A549 treated with Hydrocortisone at 1 μM for 4 hours (cell line): ENCODE measurements at places on chromosomes 12 and 14. TPM values are rescaled to one million over a fixed set of nuclear protein-coding genes. Genes with fewer than 3 reads are reported as not detected.

DPY19L2 gene
- total RNA-seq = 1.5 to 2.8 TPM (median 1.9 TPM) in 5 replicates

KCNA5 gene
- total RNA-seq = not detected in 5 replicates

GPRC5D gene
- total RNA-seq = not detected in 5 replicates

KRT4 gene
- 2.6 to 3.6 TPM (median 3.0 TPM) in 5 replicates for total RNA-seq

SAMD4A gene
- total RNA-seq = 9.8 to 12.3 TPM (median 11.8 TPM) in 5 replicates

VRTN gene
- 0.03 TPM in 1 of 5 replicates, not detected in the others for total RNA-seq

TMEM106C gene
- total RNA-seq = 117 to 139 TPM (median 121 TPM) in 5 replicates

LHX5 gene
- total RNA-seq = 0.02 TPM in 1 of 5 replicates, not detected in the others

FGF6 gene
- not detected in 5 replicates for total RNA-seq

BDKRB2 gene
- total RNA-seq = 0.80 to 1.4 TPM (median 1.1 TPM) in 5 replicates

DHRS2 gene
- 5.5 to 7.8 TPM (median 6.3 TPM) in 5 replicates for total RNA-seq

SLC7A8 gene
- total RNA-seq = 1.7 to 3.5 TPM (median 1.8 TPM) in 5 replicates

IL31 gene
- total RNA-seq = not detected in 5 replicates

CFAP251 gene
- 0.85 to 1.7 TPM (median 1.3 TPM) in 5 replicates for total RNA-seq

PIWIL1 gene
- not detected in 5 replicates for total RNA-seq
